ENCODE measurements at places on chromosomes 1 and 21.

DNA sequence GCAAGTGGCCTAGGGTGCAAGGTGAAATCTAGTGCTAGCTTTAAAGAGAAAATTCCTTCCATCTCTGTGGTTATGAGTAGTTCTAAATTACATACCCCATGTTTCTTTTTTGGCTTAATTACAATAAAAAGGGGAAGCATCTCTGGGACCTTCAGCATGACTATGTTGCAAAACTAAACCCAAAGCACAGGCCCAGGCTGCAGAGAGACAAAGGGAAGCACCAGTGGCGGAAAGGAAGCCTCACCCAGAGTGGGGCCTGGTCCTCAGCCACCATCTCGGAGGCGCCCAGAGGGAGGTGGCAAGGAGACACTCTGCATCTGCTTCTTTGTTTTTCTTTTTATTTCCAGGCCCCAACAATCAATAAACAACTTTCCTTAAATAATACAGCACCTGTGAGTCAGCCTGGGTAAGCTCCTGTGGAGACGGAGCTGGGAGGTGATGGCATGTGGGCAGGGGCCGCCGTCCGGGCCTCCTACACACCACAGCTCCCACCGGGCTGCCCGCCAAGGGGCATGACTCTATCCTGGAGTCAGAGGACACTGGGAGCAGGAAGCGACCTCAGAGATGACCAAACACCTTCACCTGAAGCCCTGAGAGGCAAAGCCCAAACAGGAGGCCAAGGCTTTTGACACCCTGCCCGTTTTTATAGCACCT is 21.7 kb downstream of the ITPKB start:
- no peak for DNase-seq

GRCh38 chr1:47792779-47793178 is 204.4 kb downstream of the TRABD2B start:
- DNase-seq, result no peak

DNA sequence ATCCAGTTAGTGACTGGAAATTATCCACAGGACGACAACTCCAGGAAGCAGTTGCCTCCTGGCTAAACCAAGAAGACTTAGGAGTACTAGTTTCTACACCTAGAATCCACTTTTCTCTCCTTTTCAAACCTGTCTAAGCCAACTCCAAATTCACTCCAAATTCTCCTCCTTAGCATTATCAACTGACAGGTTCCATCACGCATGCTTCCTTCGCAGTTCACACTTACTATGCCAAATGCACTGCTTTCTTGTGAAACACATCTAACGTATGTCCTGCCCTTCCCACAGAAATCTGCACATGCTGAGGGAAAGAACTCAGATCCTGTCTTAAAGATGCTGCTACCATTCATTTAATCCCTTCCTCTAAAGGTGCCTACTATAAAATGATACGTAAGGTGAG is 225.9 kb downstream of the RERE start:
- DNase-seq, result no peak

DNA sequence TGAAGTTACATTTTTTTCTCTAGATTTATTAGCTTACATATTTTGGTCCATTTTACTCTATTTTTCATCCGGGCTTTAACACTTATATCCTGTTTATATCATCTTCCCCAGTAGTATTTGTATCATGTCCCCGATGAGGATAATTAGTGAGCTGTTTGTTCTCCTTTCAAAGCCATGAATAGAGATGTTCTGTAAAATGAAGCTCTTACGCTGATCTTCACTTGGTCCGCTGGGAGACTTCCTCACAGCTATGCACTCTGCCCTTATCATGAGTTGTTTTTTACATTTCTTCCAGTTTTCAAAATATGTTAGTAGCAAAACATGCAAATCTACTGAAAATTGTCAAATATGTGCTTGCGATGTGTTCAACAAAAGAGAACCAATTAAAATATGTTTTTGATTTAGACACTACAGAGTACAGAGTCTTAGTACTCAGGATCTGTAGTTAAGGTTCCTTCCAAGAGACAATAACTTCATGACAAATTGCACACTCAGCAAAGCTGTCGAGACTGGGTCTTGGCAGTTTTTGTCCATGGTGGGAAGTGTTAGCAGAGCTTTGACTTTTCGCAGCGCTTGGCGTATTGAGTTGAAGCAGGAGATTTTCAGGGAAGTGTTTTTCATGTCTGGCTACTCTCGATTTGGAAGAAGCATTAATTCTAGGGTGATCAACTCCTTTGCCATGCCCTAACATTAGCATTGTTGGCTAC is 292.0 kb upstream of the ADAMTS5 start:
- DNase-seq, result no peak

GRCh38 chr1:242245255-242245654 is 246.4 kb upstream of the MAP1LC3C start:
- no peak for DNase-seq

GRCh38 chr1:153192697-153193096 is 10.5 kb upstream of the LELP1 start:
- no peak for DNase-seq

DNA sequence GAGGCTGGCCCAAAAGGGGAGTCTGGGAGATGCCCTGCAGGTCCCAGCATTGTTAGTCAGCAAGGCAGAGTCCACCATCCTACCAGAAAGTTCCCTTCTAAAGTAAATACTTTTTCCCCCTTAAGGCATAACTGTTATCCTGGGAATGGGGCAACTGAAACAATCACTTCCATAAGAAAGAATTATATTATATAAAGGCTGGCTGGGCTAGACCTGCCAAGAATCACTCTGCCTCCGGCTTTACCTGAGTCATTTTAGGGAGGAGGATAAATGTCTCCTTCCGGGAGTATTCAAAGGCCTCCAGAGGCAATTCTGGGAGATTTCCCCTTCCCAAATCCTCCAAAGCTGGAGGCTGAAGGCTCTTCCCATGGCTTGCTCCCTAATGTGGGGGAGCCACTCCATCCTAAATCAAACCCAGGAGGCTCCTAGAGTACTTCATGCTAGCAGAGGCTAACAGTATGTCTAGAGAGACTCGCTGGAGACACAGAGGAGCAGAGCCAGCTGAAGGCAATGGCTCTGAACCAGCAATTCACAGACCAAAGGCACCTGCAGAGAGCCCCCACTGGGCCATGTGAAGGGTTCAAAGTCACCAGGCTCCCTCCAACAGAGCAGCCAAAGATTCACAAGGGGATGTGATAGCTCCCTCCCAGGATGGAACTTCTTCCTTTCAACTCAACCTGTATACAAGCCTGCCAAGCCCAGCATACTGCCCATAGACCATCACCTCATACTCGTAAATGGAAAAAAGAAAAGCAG is 116.0 kb downstream of the ASTN1 start:
- no peak for DNase-seq

- no peak for DNase-seq
Observed at GRCh38 chr1:238981317-238981933, 404.9 kb upstream of the CHRM3 start.

DNA sequence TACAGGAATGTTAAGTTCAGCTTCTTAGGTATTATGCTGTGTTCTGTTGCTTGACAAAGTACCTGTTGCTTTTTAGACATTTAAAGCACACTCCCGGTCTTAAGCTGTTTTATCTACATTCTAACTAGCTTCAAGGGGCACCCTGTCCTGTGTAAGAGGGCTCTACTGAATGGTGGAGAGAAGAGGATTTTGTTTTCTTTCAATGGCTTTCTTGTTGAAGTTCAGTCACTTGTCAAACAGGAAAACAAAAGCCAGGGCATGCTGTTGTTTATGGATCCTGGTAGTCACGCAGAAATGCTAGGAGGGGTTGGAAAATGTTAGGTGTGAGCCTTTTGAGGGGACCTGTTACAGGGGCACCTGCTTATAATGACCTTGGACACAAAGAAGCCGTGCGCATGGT is 30.7 kb downstream of the PGM1 start:
- DNase-seq, result no peak

DNA sequence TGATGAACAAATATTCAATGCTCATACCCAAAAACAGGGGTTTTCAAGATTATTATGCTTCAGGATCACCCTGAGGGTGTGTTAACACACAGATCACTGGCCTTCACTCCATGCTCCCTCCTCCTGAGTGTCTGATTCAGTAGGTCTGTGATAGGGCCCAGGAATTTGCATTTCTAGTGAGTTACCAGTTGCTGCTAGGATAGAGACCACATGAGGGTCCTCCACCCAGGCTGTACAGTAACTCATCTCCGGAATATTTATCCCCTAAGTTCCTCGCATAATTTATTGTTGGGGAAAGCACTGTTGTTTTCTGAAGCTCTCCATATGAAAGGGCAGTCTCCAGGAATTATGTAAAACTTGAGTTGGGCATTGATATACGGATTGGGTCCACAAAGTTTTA is 1106.6 kb upstream of the B3GALT2 start:
- no peak for DNase-seq

GRCh38 chr1:36303650-36304360 is 2.4 kb upstream of the SH3D21 start:
- DNase-seq, result no peak

- no peak for DNase-seq
Observed at GRCh38 chr1:166330096-166330495, 163.3 kb upstream of the FAM78B start.

- no peak for DNase-seq
Observed at GRCh38 chr1:117146575-117147340, 25.2 kb upstream of the TRIM45 start.

DNA sequence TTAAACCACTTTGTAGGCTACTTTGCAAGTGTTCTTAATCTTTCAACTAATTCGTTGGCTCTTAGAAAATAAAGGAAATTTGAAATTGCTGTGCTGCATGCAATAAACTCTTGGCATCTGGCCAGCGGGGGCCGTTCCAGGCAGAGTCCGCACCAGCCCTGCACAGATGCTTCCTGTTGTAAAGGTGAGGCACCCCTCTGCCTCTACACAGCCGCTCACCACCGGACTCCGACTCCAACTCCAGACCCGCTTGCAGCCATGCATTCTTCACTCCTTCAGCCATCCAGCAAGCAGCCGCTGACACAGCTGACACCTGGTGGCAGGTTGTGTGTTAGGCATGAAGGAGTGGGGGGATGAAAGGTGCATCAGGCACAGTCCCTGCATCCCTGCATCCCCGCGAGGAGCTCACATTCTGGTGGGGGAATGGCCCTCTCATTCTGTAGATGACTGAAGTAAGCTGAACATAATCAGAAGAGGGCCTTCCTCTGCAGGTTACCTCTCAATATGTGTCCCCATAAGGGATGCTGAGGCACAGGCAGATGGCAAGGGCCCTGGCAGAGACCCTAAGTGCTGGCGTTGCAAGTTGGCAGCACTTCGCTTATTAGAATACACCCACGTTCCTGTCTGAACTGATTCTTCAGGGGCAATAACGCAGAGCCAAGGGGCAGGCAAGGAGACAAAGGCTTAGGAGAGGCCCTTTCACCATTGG is 56.8 kb downstream of the GLIS1 start:
- no peak for DNase-seq

DNA sequence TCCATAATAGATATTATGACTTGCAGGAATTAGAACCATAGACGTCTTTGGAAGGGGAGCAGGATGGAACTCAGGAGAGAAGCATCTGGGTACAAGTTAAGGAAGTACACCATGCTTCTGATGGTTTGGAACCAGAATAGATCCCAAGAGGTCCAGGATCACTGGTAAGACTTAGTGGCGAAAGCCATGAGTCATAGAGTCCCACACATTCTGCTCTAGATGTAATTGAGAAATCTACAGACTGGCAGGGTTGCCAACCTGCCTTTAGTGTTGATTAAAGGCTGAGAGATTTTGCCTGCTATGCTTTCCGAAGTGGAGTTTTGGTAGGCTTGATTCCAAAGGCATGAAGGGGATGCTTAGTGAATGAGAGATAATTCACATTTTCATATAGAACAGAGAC is 57.1 kb upstream of the C1orf87 start:
- no peak for DNase-seq

GRCh38 chr1:28195780-28196179 is 19.3 kb upstream of the PTAFR start:
- DNase-seq, result no peak

GRCh38 chr1:8352886-8353785 is 35.2 kb downstream of the SLC45A1 start:
- DNase-seq, result no peak

DNA sequence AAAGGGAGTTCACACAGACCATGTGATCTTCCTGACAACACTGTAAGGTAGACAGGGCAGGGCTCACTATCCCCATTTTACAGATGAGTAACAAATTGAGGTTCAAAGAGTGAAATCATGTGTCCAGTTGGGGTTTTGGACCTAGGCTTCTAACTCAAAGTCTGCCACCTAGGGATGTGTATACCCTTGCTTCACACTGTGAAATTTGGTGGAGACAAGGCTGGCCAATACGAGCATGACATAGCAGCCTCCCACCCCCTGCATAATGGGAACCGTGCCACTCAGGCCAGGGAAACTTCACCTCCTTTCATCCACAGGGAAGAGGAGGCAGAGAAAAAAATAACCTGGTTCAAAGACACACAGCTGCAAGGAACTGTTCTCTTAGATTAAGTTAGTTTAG is 6.8 kb downstream of the IQGAP3 start:
- no peak for DNase-seq

DNA sequence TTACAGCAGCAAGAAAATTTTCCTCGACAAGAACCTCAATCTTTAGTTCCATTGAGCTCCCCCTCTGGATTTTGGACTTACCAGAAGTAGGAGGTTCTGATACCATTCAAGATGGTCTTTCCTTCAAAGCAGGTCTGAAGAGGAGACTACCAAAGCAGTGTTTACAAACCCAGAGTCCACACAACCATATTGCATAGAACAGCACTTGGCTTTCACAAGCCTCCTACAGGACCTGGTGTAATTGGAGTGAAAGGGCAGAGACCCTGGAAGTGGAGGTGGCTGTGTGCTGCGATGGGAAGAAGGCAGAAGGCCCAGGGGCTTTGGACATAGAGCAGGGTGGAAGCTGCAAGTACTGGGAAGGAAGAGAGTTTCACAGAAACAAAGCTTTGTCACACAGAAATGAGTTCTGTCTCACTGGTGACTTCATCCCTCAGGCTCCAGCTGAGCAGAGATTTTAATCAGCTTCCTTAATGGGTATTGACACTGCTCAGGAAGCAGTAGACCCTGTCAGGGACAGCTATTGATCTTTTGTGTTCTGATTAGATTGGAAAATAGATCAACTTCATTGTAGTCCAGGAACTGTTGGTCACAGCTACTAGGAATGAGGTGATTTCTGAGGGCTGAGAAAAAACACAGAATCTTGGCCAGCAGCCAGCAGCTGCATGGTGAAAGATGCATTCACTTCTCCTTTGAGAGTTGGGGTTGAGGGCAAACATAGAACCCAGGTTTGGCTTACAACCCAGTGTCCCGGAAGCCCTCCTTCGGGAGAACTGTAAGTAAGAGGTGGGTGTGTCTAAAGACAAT is 124.0 kb downstream of the SYT2 start:
- peak; percentile 73 for DNase-seq

DNA sequence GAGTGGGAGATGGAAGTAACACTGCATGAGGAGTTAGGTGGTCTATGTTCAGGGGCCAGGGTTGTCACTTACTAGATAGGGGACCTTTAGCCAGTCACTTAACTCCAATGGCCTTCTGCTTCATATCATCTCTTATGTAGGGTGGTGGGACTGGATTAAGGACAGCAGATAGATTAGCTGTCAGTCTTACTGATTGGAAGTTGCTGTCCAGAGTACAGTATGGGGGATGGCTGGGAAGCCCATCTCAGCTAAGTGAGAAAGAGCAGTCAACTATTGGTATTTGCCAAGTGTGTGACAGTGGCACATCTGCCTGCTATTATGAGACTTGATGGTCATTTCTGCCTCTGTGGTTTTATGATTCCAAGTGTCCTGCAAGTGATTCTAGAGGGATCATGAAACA is 130.9 kb downstream of the FGGY start:
- DNase-seq, result no peak
